ENCODE measurements at places on chromosomes 6 and 20.
A peak's percentile ranks its signal among the peaks of the same experiment; 100 is the strongest.

DNA sequence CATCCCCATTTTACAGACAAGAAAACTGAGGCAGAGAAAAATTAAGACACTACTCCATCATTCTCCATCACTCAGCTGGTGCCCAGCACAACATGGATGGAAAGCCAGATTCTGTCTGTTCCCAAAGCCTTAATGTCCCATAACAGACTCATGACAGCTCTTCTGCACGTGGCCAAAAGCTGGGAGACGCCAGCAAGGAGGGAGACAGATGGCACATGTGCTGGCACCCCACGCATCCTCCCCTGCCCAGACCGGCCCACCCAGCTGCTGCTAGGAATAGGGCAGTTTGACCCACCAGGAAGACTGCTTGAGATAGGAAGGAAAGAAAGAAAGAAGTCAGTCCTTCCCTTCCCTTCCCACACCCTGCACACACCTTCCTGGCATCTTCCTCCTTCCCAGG is 96.3 kb downstream of the PREX1 start:
- no peak for DNase-seq

- DNase-seq, result no peak
Measured at GRCh38 chr6:50724381-50725124, 11.2 kb downstream of the TFAP2D start.

- DNase-seq, result no peak
Measured at GRCh38 chr6:53143710-53144109, 4.9 kb downstream of the GCM1 start.

GRCh38 chr6:27505209-27506027 is 32.5 kb upstream of the ZNF184 start:
- peak; percentile 53 for DNase-seq

DNA sequence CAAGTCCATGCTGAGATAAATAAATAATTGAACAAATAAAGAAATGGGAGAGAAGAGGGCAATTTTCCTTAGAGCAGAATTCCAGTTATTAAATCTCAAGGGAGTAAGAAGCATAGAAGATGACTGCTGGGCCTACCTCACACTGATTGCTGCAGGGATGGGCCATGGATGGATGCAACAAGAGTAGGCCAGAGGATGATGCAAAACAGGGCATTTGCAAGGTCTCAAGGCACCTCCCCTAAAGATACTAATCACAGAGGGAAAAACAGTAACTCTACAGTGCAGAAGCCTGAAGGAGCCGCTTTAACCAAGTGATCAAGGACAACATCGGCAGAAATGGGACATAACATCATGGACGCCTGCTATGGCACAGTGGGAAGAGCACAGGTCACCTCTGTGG is 1.7 kb upstream of the SCP2D1 start:
- no peak for DNase-seq

- DNase-seq, result no peak
Measured at GRCh38 chr20:18496042-18496441, 983 bp downstream of the RBBP9 start.

DNA sequence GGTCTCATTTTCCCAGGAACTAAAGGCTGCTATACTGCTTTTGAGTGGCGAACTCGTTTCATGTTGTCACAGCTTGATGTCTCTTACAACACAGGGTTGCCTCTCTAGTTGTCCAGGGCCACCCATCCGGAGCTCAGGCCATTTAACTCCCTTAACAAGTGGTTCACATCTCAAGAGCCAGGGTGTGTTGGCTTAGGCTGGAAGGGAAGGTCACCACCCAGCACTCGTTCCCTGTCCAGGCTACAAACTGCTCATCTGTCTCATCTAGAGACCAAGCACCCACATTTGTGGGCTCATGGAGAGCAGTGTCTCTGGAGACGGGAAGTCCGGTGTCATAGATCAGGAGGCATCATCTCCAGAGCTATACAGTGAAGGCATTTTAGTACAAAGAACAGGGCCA is 106.8 kb upstream of the EXOC2 start:
- no peak for DNase-seq

DNA sequence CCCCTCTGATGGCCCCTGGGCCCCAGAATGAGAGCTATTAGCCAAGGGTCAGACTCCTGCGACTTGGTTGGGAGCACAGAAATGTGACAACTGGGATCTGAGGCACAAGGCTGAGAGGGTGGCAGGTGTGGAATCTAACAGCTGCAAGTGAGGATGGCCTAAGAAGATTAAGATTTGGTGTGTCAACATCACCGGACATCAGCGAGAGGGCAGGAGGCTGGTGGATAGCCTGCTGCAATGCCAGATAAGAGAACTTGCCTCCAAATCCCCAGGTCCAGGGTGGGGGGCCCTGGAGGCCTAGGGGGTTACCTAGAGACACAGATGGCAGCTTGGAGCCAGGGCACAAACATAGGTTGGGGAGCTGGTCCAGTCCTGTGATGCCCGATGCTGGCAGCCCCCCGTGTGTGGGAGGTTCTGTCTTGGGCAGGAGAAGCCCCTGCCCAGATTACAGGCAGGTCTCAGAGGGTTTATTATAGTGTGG is 155.8 kb downstream of the GRM4 start:
- DNase-seq, result no peak

Measured in hematopoietic multipotent progenitor cell treated with erythropoietin and hydrocortisone succinate and interleukin-3 and kit ligand, for 6 days (in vitro differentiated cells).